ENCODE measurements at places on chromosomes 5 and 9.

- H3K36me3 ChIP-seq = peaks cover 8% of the 10 kb centered on the region
- no peak for DNase-seq
- H3K27ac ChIP-seq = no peak overlapping the region
- H3K4me3 ChIP-seq = no peak overlapping the region
Observed at GRCh38 chr5:160092960-160093707, 26.1 kb downstream of the PWWP2A start.

GRCh38 chr9:426264-426663 is 211.6 kb downstream of the DOCK8 start:
- H3K4me3 ChIP-seq = no peak overlapping the region
- H3K27ac ChIP-seq = no peak overlapping the region
- H3K27me3 ChIP-seq = no peaks in the 10 kb centered on the region
- no peaks in the 10 kb centered on the region for H3K4me1 ChIP-seq

DNA sequence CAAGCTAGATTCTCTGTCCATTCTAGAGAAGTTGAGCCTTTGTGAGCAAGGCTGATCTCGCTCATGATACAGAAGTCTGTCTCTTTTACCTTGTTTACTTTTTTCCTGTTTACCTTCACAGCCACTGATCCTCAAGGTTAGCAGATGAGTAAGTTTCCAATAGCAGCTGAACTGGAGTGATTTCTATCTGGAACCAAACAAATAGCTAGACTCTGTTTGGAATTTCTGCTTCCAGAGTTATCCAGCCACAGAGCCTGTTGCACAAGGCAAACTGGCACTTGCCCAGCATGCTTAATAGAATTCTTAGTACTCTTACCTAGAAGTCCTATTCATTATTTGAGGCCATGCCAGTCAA is 12.8 kb upstream of the PANK3 start:
- no peaks in the 10 kb centered on the region for H3K27me3 ChIP-seq
- DNase-seq = no peak
- H3K27ac ChIP-seq = no peak overlapping the region
- no peaks in the 10 kb centered on the region for H3K36me3 ChIP-seq

DNA sequence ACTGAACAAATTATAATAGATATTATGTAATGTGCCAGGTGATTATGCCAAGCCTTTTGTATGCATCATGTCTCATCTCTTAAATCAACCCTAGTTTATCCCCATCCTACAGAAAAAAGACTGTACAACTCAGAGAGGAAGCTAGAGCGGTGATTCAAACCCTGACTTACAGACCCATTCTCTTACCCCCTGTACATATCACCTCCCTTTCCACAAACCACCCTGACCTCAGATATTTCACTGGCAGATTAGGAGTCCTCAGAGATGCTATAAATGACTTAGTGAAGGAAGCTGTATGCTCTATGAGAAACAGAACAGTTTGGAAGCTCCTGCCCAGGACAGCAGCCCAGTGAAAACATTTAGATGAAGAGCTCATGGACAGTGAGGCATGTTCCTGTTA is 79.1 kb upstream of the RARS1 start:
- no peaks in the 10 kb centered on the region for H3K27me3 ChIP-seq
- no peaks in the 10 kb centered on the region for H3K4me1 ChIP-seq
- H3K36me3 ChIP-seq = peaks cover 4% of the 10 kb centered on the region
- no peak overlapping the region for H3K27ac ChIP-seq
- no peak overlapping the region for H3K4me3 ChIP-seq

GRCh38 chr5:134874831-134875655 is 872 bp downstream of the TXNDC15 start:
- H3K4me3 ChIP-seq = peak overlapping the region; percentile 93
- H3K4me1 ChIP-seq = peaks cover 2% of the 10 kb centered on the region
- H3K27me3 ChIP-seq = no peaks in the 10 kb centered on the region
- no peak overlapping the region for H3K27ac ChIP-seq
- no peaks in the 10 kb centered on the region for H3K36me3 ChIP-seq
- peak; percentile 34 for DNase-seq

- H3K27ac ChIP-seq = no peak overlapping the region
- peaks cover 16% of the 10 kb centered on the region for H3K4me1 ChIP-seq
- peak; percentile 73 for DNase-seq
- no peak overlapping the region for H3K4me3 ChIP-seq
- H3K36me3 ChIP-seq = no peaks in the 10 kb centered on the region
- H3K27me3 ChIP-seq = no peaks in the 10 kb centered on the region
Observed at GRCh38 chr5:7422316-7423106, 26.6 kb downstream of the ADCY2 start.

DNA sequence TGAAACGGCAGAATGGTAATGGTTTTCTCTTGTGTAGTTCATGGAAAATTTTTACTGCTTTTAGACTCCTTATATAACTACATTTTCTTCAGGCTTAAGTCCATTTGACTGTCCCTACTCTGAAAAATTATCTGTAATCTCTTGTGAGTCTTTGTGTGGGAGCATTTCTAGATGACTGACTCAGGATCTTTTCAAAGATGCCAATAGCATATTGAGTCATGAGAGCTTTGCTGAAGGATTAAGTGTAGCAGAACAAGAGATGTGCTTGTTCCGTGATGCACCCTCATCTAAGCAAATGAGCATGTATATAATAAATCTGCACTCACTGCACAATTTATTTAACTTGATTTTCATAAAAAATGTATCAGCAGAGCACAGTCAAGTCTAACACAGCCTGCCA is 298.7 kb upstream of the CDH6 start:
- H3K4me1 ChIP-seq = no peaks in the 10 kb centered on the region
- H3K4me3 ChIP-seq = no peak overlapping the region
- no peak for DNase-seq
- no peaks in the 10 kb centered on the region for H3K27me3 ChIP-seq

DNA sequence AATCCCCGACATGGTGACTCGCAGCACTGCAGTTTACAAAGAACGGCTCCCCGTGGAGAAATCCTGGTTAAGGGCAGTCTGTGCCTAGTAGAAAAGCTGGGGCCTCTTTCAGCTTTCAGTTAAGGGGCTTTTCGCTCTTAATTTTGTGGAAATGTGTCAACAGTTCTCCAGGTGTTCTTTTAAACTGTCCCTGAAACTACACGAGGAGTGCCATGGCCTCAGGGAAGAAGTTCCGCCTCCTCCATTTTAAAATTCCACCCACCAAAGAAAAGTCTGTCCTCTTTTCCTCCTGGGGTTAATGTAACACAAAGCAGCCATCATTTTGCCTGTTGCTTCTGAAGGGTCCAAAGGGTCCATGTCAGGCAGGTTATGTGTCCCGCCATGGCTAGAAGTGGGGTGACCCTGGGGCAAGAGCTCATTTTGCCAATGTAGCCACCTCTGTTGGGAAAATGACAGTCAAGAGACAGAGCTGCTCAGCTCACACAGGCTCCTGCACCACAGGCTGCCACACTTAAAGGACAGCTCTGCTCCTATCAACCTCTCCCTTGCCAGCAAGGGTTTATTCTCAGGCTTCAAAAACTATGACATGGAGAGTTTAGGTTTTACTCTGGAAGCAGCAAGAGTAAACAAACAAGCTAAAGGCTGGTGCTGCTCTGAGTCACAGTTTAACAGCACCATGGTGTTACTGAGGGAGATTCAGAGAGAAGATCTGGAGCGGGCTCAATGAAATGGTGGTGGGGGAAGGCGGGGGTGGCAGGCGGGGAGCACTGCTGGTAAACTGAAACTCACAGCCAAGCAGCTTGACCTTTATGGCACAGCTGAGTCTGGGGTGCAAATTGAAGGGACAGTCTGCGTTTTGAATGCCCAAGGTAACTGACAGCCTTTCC is 3.2 kb downstream of the WHRN start:
- no peaks in the 10 kb centered on the region for H3K36me3 ChIP-seq
- H3K27ac ChIP-seq = peak overlapping the region; percentile 6
- no peaks in the 10 kb centered on the region for H3K27me3 ChIP-seq
- no peaks in the 10 kb centered on the region for H3K4me1 ChIP-seq
- no peak overlapping the region for H3K4me3 ChIP-seq
- DNase-seq = peak; percentile 71
